ENCODE measurements at places on chromosomes 6 and 20.

DNA sequence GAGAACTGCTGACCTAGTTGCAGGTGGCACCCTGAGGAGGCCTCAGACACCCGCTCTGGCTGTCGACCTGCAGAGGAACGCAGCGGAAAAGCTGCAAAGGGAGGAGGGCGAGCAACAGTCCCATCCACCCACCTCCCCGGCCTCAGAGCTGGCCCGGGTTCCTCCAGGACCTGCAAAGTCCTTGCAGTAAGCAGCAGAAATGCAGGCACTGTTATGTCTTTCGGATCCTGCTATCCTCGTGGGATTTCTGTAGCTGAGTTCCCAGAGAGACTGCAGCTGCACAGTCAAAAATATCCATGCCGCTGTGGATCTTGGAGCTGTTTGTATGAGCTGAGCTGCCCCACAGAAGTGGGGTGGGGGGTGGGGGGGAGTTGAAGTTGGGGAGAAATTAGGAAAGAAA, 251.3 kb downstream of the ANKRD60 start:
- DNase-seq = no peak

GRCh38 chr6:11766043-11766442, 12.6 kb downstream of the ADTRP start:
- DNase-seq = no peak

GRCh38 chr6:47680724-47681123, 17.7 kb upstream of the ADGRF4 start:
- DNase-seq = no peak

GRCh38 chr6:26064619-26065257, 22.5 kb upstream of the HFE start:
- DNase-seq = peak; percentile 74

- no peak for DNase-seq
Measured at GRCh38 chr6:120116343-120116742, 766.8 kb upstream of the MAN1A1 start.

GRCh38 chr20:64112691-64113443, 5.5 kb upstream of the NPBWR2 start:
- no peak for DNase-seq

DNA sequence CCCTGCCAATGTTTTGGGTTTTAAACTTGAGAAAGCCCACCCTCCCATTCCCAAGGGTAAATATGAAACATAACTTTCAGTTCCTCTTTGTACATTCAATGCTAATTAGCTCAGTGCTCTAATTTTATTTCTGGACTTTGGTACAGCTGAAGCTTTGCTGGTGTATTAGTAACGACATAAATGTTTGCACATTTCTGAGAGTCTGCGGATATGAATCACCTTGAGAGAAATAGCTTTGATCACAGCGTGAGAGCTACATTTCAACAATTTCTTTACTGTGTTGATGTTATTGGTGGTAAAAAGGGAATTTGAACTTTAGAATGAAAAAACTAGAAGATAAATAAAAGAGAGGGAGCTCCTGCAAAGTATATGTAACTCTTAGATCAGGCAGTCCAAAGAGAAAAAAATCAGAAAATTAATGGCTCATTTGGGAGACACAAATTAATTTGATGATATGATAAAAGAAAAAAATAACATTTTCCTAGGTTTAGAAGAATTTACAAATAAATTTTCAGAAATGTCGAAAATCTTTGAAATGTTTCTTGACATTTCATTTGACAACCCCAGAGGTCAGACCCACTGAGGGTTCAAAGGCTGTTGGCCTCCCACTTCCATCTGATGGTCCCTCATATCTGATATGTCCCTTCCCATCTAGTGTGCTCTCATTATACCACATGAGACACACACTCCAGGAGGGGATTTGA, 38.5 kb upstream of the CAP2 start:
- DNase-seq = peak; percentile 48

GRCh38 chr6:135883536-135883935, 32.0 kb downstream of the PDE7B start:
- DNase-seq = no peak

DNA sequence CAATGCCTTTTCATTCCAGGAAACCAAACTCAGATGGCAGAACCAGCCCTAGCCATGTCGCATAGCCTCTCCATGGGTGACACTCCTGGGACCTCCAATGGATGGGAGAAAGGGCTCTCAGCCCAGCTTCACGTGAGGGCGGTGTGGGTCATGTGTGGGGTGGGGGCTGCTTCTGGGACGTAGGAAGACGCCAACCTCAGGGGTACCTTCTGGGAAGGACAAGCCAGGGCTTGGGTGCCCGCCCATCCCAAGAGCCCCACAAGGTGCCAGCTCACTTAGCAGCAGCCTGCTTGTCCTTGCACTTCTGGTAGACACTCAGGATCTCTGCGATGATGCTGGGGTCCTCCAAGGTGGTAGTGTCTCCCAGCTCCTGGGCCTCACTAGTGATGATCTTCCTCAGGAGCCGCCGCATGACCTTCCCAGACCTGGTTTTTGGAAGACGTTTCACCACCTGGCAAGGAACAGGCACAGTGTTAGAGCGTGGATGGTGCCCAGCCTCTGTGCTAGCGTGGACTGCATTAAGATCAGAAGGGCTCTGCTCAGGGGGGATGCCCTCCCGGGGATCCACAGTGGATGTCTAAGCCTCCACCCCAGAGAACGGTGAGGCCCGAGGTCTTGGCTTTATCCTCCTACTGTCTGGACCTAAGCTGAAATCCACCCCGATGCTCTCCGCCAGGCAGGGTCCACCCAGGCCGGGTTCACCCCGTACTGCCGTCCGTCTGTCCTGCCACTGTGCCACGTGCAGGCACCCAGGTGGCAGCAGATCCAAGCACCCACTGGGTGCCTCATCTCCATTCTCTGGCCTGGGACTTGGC, 15.1 kb upstream of the APMAP start:
- DNase-seq = no peak

GRCh38 chr20:17504898-17505635, 26.1 kb downstream of the BFSP1 start:
- DNase-seq = peak; percentile 86

All from NB4 (cell line).